ENCODE measurements at places on chromosomes 2 and 18.

DNA sequence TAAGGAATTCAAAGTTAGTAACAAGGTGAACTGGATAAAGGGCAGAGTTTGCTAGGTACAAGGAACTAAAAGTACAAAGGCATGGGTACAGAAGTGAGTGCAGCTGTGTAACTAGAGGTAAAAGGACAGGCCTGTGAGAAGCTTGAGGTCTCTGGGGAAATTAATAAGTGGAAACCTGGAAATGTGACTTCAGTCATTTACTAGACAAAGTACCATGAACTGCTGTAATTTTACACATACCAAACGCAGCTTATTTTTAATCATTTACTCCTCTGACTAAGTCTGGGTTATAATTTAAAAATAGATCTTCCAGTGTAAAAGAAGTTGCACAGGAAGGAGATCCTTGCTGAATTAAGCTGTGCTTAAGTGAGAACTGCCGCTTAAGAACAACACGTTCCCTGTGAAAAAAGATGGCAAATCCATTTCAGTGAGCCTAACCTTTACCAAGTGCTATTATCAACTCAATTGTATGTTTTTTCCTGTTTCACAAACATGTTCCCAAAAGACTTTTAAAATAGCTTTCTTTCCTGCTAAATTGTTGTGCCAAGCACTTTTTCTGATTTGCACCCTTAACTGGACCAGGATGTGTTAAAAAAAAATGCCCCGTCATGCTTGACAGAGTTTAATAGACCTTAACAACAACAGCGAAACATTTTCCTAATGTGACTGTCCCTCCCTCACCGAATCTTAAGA is 44.3 kb downstream of the CALCRL start:
- no peaks in the 10 kb centered on the region for H3K27me3 ChIP-seq
- H3K36me3 ChIP-seq: no peaks in the 10 kb centered on the region
- peak; percentile 37 for DNase-seq
- H3K4me1 ChIP-seq: peaks cover 8% of the 10 kb centered on the region

- H3K27me3 ChIP-seq: no peaks in the 10 kb centered on the region
- peaks cover 20% of the 10 kb centered on the region for H3K4me1 ChIP-seq
- DNase-seq: peak; percentile 91
These were observed at the start of gene CYBRD1 for GRCh38 chr2:171522052-171522787. TSS of gene CYBRD1 (plus strand) at chr2:171522474. CDS start at chr2:171522546, 72 bp downstream.

GRCh38 chr2:134463699-134464022 is 209.8 kb downstream of the MGAT5 start:
- no peak overlapping the region for H3K27ac ChIP-seq
- DNase-seq: no peak
- H3K27me3 ChIP-seq: peaks cover 22% of the 10 kb centered on the region
- H3K36me3 ChIP-seq: no peaks in the 10 kb centered on the region
- H3K4me3 ChIP-seq: no peak overlapping the region

DNA sequence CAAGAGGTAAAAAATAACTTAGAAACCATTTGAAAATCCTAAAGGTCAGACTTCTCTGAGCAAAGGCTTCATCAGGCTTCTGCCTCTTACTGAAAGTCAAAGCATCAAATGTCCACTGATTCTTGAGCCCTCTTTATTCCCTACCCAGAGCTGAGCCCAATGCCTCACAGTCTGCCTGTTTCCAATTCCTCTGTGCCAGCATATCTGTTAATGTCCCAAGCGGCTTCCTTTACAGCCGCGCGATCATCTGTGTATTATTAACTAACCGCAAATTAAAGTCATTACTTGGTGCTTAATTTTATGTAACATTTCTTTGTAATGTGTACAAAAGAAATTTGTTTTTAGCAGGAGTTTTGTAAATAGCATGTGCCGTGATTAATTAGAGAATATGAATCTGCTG is 418.8 kb upstream of the HNRNPA3 start:
- H3K27ac ChIP-seq: no peak overlapping the region
- H3K36me3 ChIP-seq: no peaks in the 10 kb centered on the region
- H3K4me1 ChIP-seq: no peaks in the 10 kb centered on the region
- DNase-seq: no peak
- H3K27me3 ChIP-seq: no peaks in the 10 kb centered on the region

DNA sequence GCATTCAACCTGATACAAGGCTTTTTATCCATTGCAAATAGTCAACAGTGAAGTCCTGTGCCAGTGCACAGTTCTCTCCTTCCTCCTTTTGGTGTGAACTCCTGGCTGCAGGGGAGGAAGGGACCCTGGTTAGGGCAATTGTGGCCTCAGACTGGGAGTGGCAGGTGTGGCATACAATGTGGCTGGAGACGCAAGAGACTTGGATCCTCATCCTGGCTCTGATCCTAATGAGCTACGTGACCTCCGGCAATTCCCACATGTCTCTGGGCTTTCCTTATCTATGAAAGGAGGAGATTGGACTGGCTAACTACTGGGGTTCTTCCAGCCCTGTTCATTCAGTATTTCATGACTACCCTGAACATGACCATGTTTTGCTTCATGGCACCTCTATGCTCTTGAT is 10.5 kb upstream of the IL1A start:
- H3K27ac ChIP-seq: peak overlapping the region; percentile 88
- no peaks in the 10 kb centered on the region for H3K36me3 ChIP-seq
- H3K4me1 ChIP-seq: peaks cover 17% of the 10 kb centered on the region
- no peak for DNase-seq

DNA sequence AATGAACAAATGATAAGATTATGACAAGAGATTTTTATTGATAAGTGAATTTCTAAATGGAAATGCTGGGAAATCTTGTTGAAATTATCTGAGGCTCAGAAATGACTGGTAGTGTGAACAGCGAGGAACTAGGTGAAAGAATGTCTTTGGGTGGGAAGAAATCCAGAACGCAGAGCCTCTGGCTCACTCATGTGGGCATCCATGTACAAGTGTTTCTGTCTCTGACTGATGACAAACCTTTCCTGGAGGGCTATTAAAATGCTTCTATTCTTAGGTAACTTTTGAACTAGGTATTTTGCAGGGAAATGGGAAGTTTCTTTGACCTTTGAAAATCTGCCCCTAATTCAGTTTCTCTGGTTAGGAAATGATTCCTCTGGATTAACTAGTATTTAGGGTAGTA is 598.6 kb downstream of the SLC4A3 start:
- peaks cover 66% of the 10 kb centered on the region for H3K4me1 ChIP-seq
- no peak overlapping the region for H3K4me3 ChIP-seq
- H3K36me3 ChIP-seq: no peaks in the 10 kb centered on the region
- no peaks in the 10 kb centered on the region for H3K27me3 ChIP-seq

Data from GM23248 (cell line).